ENCODE measurements at places on chromosomes 5 and 9.
A peak's percentile ranks its signal among the peaks of the same experiment; 100 is the strongest.

GRCh38 chr5:134435560-134435959 is 23.9 kb upstream of the CDKN2AIPNL start:
- no peak for DNase-seq

- DNase-seq = no peak
Measured at GRCh38 chr5:96655085-96655484, 7.1 kb upstream of the CAST start.

- no peak for DNase-seq
Measured at GRCh38 chr9:12964271-12964670, 189.5 kb downstream of the LURAP1L start.

DNA sequence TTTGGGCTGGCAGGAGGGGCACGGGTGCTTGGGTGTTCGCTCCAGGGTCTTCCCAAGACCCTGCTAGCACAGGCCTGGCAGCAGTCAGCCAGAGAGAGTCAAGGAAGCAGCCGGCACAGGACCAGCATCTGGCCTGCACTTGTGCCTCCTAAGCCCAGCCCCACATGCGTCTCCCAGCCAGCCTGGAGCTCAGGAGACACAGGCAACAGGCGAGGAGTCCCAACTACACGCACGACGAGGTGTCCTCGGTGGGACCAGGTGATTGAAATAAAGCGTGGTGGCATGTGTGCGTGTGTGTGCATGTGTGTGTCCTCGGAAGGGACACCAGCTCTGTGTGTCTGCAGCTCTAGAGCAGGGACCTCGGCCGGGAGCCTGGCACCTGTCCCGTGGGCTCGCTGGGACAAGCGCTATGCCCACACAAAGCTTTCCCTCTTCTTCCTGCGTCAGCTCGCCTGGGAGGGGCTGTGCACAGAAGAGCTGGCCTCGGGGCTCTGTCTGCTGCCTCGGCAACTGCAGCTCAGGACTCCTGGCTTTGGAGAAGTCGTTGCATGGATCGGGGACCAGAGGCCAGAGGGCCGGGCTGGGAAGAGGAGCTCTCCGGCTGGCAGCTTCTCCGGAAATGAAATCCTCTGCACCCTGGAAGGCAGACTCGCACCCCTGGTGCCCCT is 14.7 kb upstream of the SLC9A3 start:
- DNase-seq = no peak

DNA sequence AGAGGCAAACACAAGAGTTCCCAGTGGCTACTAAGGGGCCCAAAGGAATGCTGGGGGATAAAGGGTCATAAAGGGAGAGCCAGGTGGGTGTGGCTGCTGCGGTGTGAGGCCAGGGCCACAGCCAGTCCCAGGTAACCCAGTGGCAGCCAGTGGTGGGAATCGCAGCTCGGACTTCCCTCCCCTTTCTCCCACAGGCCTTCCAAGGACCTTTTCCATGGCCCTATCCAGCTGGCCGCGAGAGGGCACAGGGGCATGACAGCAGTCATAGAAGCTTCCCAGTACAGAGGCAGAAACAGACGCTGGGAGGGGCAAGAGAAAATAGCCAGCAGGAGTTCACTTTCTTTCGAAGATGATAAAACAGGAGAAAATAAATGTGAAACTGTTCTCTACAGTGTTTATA is 257.6 kb downstream of the SEMA5A start:
- DNase-seq = no peak

DNA sequence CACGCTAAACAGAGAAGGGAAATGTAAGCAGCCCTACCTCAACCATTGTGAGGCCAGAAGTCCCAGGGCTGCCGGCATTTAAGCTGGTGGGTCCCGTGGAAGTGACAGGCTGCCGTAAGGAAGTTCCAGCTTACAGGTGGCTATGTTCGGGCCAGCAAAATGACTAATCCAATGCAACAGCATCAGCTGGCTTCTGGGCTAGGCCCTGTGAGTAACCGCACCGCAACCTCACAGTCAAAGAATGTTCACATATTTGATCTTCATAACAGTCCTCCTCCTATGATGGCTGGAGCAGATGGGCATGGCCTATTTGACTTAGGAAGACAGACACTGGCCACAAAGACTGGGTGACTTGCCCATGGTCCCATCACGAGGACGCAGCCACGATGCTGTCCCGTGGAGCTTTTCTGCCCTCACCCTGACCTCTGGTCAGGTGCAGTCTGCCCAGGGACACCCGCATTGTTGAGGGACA is 88.2 kb downstream of the LIFR start:
- peak; percentile 74 for DNase-seq

GRCh38 chr9:129239946-129240490 is 62.0 kb upstream of the IER5L start:
- no peak for DNase-seq

Measured in muscle of leg (tissue), 16 donors.